Tibial nerve (tissue), 4 donors: ENCODE measurements at places on chromosomes 2 and 18. TPM values are rescaled to one million over a fixed set of nuclear protein-coding genes. Genes with fewer than 3 reads are reported as not detected.

GRCh38 chr2:70902067-70902442, 33.6 kb upstream of the ATP6V1B1 start:
- DNase-seq: no peak

- no peak for DNase-seq
Measured at GRCh38 chr2:54770211-54770610, 46.7 kb downstream of the EML6 start.

DNA sequence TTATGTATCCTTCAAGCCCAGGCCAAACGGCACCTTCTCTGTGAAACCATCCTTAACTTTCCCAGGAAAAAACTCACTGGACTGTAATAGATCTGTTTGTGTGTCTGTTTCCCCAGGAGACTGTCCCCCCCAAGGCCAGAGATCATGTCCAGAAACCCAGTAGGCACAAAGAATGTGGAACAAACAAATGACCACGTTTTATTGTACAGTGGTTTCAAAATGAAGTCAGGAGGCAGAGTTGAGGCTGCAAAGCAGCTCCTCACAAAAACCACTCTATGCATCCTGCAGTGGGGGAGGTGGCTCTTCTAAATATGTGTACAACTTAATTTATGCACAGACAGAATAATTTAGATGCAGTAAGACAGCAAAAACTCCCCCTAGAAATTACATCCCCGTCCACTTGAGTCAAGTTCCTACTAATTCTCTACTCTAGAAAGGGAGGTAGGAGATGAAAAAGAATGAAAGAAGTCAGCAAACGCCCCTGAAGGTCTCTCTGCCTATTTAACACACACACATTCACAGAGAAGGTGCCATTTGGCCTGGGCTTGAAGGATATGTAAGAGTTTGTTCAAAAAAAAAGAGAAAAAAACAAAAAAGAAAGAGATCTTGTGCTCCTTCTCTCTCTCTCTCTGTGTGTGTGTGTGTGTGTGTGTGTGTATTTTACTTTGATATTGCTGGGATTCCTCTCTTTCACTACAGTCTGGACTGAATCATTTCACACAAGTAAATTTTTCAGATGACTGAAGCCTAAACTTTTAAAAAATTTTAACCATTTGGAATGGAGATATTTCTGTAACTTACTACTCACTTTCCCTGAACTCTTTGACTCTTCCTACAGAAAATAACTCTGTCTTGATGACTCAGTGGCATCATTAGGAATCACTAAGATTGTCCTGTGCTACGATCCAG, 19.5 kb downstream of the BCL2 start:
- no peak for DNase-seq

DNA sequence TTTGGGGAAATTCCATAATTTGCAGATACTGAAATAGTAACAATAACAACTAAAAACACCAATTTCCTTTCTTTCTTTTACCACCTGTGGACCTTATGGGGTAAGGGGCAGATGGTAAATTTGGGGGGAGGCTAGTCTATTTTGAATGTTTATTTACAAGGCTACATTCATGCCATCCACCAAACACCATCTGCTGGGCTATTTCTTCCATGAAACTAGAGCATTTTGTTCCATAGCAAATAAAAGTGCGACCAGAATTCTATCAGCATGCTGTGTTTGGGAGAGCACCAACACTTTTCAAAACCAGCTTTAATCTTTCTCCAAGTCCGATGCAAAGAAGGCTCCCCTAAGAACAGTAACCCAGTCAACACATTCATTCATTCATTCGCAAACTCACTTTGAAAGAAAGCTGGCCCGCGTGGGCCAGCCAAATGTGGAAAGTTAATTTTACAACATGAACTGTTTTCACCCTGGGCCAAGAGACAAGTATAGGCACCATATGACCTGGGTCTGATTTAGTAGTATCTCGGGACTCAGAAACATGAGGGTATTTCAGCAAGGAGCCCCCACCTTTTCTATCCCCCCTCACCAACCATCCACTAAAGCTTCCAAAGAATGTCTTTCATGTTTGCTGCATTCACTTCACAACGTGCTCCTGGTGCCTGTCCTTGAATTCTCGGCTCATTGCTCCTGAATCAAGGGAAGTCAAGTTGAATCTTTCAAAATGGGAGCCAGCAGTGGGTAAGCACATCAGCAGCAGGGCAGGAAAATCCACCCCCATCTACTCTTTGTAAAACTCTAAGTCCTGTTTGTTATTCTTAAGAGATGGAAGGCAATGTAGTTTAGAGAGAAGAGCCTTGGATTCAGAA, 210.6 kb downstream of the C1D start:
- no peak for DNase-seq

DNA sequence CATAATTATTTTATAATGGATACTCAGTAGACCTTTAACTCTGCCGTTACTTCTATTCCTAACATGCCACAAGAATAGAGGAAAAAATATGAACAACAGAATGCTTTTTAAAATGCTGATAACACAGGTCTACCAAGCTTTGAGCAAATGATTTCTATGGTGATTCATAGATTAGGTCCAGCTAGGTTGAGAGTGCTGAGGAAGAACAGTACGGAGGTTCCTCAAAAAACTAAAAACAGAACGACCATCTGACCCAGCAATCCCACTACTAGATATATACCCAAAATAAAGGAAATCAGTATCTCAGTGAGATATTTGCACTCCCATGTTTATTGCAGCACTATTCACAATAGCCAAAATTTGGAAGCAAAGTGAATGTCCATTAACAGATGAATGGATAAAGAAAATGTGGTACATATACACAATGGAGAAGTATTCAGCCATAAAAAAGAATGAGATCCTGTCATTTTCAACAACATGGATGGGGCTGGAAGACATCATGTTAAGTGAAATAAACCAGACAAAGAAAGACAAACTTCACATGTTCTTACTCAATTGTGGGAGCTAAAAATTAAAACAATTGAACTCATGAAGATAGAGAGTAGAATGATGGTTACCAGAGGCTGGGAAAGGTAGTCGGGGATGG, 111.6 kb upstream of the SERTAD2 start:
- no peak for DNase-seq

GRCh38 chr2:42743659-42743990, 20.3 kb downstream of the OXER1 start:
- DNase-seq: no peak

DNA sequence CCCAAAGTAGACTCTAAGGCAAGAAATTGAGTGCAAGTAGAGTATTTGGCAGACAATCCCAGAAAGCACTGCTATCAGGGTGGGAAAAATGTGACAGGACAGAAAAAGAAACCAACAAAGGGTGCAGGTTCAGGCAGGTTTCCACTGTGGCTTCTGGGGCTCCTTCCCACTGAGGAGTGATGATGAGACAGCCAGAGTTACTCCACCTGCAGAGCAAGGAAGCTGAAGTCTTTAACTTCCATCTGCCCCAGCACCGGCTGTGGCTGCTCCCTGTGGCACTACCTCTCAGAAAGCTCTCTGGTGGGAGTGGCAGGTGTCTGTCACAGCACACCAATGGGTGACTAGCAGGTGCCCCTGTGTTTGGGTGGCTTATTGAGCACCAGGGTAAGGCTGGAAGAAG, 37.6 kb upstream of the ACKR3 start:
- DNase-seq: no peak

GRCh38 chr2:124884315-124884714, 859.2 kb downstream of the CNTNAP5 start:
- DNase-seq: no peak

- DNase-seq: no peak
Measured at GRCh38 chr18:75140296-75140695, 68.6 kb downstream of the PTGR3 start.

DNA sequence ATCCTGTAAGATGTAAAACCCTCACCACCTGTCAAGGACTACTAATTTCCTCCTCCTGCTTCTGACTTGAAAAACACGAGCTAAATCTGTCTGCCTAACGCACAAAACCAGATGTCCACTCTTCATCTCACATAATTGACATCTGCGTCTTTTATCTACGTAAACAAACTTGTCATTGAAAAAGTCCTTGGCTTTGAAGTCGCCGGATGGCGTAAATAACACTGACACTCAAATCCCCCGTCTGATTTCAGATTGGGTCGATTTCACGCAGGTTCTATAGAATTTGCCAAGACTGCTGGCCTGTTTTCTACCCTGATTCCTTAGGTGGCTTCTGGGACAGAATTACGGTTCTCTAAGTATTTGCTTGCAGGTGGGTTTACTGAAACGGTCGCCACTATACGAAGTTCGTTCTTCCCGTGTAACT, 539 bp upstream of the MOB4 start:
- DNase-seq: no peak

- no peak for DNase-seq
Measured at GRCh38 chr2:172806493-172806892, 70.8 kb downstream of the RAPGEF4 start.

DNA sequence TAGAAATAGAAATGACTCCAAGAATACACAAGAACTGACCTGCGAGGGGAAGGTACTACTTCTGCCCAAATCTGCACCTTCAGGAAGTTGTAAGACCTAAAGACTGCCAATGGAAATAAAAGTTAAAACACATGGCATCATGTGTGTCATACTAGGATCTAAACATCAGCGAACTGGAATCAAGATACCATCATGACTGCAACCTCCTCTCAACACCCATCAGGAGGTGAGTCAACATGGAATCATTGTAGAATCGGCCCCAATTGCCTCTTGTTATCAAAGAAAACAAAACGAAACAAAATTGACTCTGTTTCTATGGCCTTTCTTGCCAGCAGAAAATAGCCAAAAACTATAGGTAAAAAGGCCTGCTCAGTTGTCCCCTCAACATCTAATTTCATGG, 15.1 kb downstream of the RDH14 start:
- no peak for DNase-seq

DNA sequence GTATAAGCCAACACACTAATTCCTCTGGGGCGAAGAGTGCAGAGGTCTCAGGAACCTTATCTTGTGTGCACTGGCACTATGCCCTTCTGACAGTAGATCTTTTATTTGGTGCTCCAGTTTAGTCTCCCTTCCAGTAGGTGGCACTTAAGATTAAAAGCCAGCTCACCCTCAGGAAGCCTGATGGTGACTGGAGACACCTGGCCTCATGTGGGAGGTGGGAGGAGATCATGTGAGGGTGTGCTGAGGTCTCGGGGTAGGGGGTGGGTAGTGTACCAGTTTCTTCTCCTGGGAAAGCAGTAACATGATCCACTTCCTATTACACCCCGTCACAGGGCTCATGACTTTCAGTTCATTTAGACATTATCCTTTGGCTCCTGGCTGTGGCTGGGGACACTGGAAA, 654.9 kb downstream of the ADCYAP1 start:
- DNase-seq: no peak

- DNase-seq: no peak
Measured at GRCh38 chr2:66426244-66427111, 8.4 kb upstream of the MEIS1 start.

DNA sequence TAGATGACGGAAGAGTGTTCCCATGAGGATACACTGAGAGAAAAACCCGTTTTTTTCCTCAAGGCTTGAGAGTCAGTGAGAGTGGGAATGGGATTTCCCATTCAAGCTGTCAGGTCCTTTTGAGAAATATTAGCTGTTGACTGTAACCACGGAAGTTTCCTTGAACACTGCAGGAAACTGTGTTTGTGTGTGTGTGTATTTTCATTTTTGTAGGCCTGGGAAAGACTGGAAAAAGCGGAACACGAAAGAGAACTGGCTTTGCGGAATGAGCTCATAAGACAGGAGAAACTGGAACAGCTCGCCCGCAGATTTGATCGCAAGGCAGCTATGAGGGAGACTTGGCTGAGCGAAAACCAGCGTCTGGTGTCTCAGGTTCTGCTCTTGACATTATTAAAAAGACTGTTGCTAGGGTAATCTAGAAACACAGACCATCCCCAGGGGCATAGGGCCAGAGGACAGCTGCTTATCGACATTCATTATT, 98.8 kb upstream of the EML6 start:
- no peak for DNase-seq

GRCh38 chr2:215015421-215015820, 123.0 kb downstream of the ABCA12 start:
- no peak for DNase-seq

DNA sequence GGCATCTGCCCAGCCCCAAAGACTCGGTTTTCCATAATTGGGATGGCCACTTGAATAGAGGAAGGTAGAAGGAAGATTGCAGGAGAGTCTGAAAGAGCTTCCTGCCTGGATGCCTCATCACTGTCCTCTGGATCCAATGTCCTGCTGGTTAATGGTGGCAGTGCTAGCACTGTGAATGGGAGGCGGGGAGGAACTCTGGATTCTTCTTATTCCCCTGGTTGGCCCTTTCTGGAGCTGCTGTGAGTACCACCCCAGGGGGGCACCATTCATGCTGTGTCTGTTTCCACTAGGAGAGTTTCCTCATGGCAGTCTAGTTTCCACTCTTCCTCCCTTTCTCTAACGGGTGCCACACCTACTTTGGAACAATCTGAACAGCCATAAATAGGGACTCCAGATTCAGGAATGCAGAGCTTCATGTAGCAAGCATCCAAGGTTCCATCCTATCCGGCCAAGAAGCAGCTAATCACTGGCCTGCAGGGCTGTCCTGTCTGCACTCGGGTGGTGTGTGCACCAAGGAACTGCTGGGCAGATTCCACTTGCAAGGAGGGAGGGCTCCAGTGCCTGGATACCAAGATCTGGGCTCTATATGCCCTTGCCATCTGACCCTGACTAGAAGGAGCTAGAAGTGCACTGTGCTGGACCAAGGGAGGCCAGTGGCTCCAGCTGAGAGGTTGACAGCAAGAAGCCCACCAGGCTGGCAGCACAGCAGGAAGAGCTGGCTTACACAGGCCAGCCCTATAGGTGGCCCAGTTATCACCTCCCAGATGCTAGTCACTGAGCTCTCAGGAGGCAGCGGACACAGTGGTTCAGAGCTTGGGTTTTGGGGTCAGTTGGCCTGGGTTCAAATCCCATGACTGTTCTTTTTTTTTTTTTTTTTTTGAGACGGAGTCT, 4.6 kb upstream of the ATOH8 start:
- DNase-seq: no peak

GRCh38 chr2:70994009-70994698, 519 bp downstream of the TEX261 start:
- no peak for DNase-seq

GRCh38 chr2:72144632-72145288, 2.9 kb downstream of the CYP26B1 start:
- DNase-seq: peak; percentile 27

GRCh38 chr18:22015156-22015555, 154.2 kb upstream of the GATA6 start:
- DNase-seq: no peak

GRCh38 chr18:2709316-2709715, 53.8 kb downstream of the SMCHD1 start:
- no peak for DNase-seq

The IL36B gene
- total RNA-seq: not detected

The FOXD4L1 gene
- 1.3 TPM for total RNA-seq

The IRS1 gene
- total RNA-seq: 9.4 TPM

The OBSL1 gene
- 90.0 TPM for total RNA-seq

The KCTD1 gene
- 33.6 TPM for total RNA-seq

The OTOS gene
- total RNA-seq: not detected

The BIN1 gene
- total RNA-seq: 101 TPM

The ZNF521 gene
- total RNA-seq: 51.8 TPM

The CCT4 gene
- 68.0 TPM for total RNA-seq

The DSG4 gene
- not detected for total RNA-seq

The SLC5A7 gene
- total RNA-seq: not detected

The LYPD6 gene
- total RNA-seq: 10.7 TPM
